ENCODE measurements at places on chromosomes 7 and 10.

- DNase-seq: no peak
These were observed 59.9 kb downstream of the COL26A1 start for GRCh38 chr7:101422356-101423195.

GRCh38 chr7:16589881-16590280, 55.7 kb downstream of the ANKMY2 start:
- no peak for DNase-seq

- no peak for DNase-seq
These were observed 1116.9 kb upstream of the CELF2 start for GRCh38 chr10:9900751-9901150.

DNA sequence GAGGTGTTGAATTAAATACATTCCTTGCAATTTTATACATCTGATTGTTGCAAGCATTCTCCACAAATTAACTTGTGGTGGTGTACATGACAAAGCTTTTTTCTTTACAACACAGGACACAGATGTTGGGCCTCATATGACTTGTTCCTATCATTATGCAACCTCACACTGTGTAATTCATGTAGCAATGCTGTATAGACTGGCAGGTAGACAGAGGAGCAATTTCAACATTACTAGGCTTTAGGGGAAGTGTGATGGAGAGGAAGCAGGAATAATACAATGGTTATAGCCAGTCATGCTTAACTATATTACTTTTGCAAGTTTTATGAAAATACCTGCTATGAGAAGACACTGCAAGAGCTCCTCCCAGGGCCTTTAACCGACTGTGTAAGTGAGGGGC, 832.1 kb downstream of the CNTNAP2 start:
- DNase-seq: no peak

DNA sequence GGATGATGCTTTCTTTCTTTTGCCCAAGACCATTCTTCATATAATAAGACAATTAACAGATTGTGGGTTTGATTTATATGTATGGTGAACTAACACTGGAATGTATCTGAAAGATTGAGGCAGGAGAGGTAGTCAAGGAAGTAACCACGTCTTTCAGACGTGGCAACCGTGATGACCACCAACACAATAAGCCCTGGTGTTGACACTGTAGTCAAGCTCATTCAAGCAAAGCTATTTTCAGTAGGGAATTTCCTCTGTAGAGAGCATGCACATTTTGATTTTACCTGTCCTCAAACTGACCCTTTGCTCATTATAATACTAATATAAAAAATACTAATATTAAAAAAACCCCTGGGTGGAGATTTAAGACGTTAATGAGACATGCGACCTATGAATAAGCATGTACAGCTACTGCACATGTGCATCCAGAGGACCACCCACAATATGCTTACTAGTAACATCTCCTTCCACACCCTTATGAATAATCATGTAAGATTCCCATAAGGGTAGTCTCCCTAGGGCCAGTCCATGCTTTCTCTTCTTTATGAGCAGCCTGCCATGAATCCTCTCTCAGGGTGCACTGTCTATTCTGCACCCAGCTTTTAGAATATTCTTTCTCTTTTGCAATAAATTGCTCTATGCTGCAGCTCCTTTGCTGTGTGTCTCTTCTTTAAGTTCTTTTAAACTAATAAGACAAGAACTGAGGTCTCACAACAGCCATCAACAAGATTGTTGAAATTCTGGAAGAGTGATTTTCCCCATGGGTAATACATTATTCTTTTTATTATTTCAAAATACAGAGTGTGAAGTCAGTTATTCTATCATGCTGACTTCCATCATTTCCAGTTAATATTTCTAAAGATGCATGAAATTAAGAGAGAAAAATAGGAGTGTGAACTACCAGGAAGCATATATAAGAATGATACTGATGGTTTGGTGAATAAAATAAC, 151.3 kb upstream of the NPVF start:
- no peak for DNase-seq

DNA sequence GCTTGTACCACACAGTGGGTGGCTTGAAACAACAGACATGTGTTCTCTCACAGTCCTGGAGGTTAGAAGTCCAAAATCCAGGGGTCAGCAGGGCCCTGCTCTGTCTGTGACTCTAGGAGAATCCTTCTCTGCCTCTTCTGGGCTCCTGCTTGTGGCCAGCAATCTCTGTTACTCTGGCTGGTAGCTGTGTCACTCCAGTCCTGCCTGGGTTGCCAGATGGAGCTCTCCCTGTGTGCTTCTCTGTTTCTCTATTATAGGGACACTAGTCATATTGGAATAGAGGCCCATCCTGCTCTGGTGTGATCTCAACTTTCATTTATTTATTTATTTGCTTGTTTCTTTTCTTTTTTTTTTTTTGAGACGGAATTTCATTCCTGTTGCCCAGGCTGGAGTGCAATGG, 276.6 kb upstream of the GALNT17 start:
- no peak for DNase-seq

DNA sequence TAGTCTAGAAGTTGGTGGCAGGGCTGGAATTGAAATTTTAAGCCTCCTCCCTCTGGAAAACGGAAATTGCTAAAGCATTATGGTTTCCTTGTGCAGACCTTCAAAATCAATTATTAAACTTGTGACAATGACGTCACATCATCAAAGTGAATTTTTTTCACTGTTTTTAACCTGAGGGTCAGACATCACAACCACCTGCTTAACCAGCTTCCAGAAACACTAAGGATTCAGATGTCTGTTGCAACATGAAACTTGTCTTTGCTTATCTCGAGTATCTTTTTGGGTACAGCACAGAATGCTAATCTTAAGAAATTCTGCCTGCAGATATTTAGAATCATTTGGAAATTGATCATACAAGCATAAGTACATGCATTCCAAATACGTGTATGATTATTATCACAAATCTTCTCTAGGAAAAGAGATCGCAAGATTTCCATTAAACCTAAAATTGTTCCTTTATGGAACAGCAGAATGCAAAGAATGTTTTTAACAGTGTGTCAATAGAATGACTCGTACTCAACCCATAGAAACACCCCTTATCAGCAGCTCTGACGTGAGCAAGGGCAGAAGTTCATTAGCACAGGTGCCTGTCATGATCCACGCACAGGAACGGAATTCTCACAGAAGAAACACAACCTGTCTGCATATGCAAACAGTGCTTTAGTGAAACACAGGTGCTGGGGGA, 4.1 kb upstream of the GTPBP4 start:
- DNase-seq: no peak

GRCh38 chr10:125448596-125448995, 234.4 kb downstream of the TEX36 start:
- no peak for DNase-seq

DNA sequence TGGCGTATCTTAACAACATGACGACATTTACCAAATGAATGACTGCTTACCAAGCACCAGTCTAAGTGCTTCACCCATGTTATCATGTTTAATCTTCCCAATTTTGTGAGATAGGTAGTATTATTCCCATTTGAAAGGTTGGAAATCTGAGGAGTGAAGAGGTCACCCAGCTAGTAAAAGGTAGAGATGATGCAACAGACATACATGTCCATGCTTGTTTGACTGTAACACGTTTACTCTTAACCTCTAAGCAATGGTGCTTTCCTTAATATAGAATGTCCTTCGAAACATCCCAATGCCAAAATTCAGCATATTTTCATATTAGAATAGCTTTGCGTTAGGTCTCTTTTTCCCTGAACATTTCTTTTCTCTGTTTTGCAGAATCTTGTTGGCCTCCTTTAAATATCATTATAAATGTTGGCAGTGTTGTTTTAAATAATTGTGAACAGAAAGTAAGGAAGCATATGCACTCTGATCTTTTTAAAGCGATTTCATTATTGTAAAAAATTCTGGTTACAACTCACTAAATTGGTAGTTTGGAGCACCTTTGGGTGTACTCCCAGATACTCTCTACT, 722.8 kb downstream of the AUTS2 start:
- no peak for DNase-seq

GRCh38 chr7:140456551-140457051, 22.7 kb downstream of the MKRN1 start:
- no peak for DNase-seq

DNA sequence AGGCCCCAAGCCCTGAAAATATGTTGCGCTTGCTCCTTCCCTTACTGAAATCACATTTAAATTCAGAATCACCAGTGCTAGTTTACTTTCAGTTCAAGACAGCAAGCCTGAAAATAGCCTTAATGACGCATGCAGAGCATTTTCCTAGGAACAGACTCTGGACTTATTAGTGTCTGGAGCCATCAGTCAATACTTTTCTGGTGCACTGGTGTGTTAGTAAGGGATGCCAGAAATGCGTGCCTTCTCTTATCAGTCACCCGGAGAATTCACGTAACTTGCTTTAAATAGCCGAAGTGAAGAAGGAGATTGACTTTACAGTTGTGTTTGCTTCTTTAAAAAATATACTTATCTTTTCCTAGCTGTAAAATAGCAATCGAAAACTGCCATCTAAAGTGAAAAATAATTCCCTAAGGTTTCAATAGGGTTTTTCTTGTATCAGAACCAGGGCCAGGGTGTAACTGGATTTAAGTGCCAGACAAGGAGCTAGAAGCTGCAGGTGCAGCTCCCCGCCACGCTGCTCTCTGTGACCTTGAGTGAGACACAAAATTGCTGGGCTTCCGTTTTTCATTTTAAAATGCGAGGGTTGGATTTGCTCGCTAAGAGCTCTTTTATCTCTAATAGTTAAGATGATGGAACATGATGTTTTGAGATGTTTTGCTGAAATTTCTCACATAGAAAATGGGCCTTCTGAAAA, 177.8 kb downstream of the NSUN6 start:
- DNase-seq: no peak

DNA sequence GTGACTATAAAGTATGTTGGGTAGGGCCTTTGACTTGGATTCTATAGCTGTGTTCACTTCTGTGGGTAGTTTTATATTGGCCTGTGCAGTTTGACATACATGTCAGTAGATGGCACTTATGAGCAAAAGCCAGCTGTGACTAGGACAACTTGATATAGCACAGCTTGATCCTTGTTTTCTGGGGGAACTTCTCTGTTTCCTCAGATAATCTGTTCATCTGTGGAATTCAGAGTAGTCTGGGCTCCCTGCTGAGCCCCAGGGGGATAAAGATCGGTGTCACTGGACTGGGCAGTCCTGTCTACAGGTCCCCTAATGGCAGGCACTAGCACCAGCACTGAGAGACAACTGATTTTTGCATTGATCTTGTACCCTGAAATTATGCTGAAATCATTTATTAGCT, 25.4 kb downstream of the CYP2C9 start:
- DNase-seq: peak; percentile 3

DNA sequence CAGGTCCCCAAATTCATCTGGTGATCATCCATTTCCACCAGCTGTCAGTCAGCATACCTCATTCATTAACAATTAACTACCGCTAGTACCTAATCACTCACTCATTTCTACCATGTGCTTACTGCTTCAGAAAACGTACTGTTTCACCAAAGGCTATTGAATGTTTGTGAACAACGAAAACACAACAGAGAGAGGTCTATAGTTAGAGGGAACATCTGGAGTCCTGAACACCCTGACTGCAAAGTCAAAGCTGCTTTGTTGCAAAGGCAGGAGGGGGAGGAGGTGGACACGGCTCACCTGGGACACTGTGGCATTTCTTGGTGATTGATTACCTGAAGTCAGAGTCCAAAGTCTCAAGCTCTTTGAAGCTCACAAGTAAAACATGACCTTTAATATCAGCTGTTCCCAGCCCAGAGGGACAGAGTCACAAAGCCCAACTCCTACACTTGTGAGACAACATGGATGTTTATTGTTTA, 342.3 kb upstream of the ADARB2 start:
- DNase-seq: no peak

Data from KG1 (cell line).